ENCODE measurements at places on chromosomes 5 and 9.

DNA sequence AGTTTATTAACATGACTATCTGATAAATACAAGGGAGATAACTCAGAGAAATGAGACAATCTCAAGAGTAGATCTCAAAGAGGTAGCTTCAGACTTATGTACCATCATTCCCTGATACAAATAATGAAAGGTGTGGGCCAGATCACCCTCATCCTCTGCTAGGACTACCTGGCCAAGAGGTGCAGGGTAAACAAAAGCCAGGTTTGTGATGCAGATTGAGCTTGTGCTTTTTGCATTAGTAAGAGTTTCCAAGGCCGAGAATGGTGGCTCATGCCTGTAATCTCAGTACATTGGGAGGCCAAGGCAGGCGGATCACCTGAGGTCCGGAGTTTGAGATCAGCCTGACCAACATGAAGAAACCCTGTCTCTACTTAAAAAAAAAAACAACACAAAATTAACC is 8.9 kb upstream of the SPIN1 start:
- DNase-seq = peak; percentile 51

DNA sequence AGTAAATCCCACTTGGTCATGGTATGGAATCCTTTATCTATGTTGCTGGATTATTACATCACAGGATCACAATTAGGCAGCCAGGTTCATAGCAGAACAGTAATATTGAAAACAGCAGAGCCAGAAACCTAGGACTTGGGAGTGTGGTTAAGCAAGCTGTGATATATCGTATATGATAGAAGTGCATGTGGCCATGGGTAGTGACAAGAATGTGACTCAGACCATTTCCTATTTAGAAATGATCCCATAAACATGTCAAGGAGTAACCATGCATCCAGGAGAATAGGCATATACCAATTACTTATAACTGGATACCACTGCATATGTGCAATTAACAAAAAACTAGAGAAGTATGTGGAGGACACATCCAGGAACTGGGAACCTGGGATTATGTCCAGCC is 31.2 kb downstream of the AMBP start:
- no peak for DNase-seq

- no peak for DNase-seq
These were observed 199.6 kb downstream of the SYK start for GRCh38 chr9:91001146-91001611.

DNA sequence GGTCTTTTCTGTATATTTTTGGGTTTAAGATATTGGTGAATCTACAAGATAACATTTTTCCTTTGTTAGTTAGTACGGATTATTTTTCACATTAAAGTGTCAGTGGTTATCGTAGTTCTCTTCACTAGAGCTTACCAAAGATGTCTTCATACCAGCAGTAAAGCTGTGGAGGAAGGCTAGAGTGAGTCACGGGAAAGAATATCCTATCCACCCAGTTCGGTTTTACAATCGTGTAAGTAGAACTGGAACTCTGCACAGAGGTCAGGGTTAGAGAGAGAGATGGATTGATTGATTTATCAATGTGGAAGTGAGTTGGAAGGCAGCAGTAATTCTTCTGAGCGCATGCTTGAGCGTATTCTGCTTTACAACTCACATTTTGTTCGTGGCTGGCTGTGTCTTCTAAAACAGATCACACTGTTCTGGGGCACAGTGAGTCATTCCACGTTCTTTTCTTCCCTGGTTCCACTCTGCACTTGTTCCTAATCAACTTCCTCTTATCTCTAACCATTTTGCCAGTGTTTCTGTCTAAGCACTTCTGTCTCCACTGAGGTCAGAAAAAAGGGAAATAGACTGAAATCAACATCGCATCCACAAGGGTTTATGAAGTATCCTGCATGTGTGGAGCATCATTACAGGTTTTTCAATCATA is 86.5 kb upstream of the ARRDC3 start:
- peak; percentile 25 for DNase-seq

DNA sequence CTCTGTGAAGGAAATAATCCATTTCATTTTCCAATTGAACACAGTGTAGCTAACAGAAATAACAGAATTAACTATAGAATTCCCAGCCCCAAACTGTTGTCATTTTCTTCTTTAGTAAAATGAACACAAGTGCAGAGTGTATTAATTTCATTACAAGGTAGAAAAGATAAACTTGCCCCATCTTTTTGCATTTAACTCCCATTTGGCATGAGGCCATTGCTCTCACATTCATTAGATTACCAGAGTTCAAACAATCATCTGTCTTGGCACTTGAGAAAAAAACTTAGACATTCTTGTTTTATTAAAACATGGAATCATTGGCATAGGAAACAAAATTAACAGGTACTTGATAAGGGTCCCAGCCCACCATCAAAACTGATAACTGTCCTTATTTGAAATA is 821.5 kb upstream of the C9orf72 start:
- DNase-seq = no peak

DNA sequence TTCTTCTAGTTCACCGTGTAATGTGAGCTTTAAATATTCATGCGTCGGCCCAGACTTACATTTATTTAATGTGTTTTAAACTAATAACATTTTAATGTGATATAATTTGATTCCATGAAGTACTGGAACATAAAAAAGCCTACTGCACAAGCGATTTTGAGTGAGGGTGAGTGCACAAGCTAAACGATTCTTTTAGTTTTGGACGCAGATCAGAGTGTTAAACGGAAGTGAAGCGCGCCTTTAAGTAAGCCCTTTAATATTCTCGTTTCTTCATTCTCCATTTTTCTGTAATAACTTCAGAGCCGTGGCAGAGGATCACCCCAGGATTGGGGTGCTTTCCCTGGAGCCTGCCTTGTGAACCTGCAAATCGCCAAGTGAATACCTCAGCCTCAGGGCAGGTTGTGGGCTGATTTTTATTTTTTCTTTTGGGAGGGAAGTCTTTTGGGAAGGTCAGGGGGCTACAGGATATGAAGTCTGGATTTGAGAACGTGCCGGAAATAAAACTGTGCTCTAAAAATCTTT is 4.9 kb upstream of the PAX5 start:
- no peak for DNase-seq

All from ELF-1 (cell line).